Immature natural killer cell (primary cell): ENCODE measurements at places on chromosomes 2 and 18. TPM values are rescaled to one million over a fixed set of nuclear protein-coding genes. Genes with fewer than 3 reads are reported as not detected.
A peak's percentile ranks its signal among the peaks of the same experiment; 100 is the strongest.

DNAJC5G gene
- polyA plus RNA-seq, result not detected

EGR4 gene
- polyA plus RNA-seq, result not detected

EPB41L3 gene
- polyA plus RNA-seq, result 0.63 TPM

MARCHF4 gene
- not detected for polyA plus RNA-seq

DPP4 gene
- polyA plus RNA-seq, result 2.5 TPM

FBXO15 gene
- polyA plus RNA-seq, result 2.0 TPM

RNF152 gene
- not detected for polyA plus RNA-seq

EFHD1 gene
- polyA plus RNA-seq, result 0.71 TPM

RESP18 gene
- polyA plus RNA-seq, result not detected

DNA sequence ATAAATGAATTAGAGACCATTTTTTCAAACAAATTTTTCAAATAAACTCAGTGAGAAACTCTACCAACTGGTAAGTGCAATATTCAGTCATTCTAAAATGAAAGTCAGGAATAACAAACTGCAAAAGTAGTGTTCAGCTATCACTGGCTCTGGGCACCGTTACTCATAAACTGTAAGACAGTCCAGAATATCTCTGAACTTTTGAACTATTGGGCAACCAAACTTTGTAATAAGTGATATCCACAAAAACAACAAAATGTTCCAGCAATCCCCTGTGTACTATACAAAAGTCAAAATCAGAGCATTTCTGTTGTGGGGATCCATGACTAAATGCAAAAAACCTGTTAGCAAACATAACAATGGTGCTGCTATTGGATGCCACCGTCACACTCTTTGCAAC is 56.3 kb downstream of the SLC25A12 start:
- no peak overlapping the region for H3K27ac ChIP-seq
- H3K4me1 ChIP-seq, result no peaks in the 10 kb centered on the region
- peaks cover 69% of the 10 kb centered on the region for H3K36me3 ChIP-seq
- no peak for DNase-seq
- H3K27me3 ChIP-seq, result no peaks in the 10 kb centered on the region

- peaks cover 8% of the 10 kb centered on the region for H3K27me3 ChIP-seq
- H3K4me3 ChIP-seq, result no peak overlapping the region
- H3K4me1 ChIP-seq, result no peaks in the 10 kb centered on the region
- H3K27ac ChIP-seq, result no peak overlapping the region
- H3K36me3 ChIP-seq, result no peaks in the 10 kb centered on the region
Measured at GRCh38 chr2:74947703-74948102, 10.7 kb upstream of the POLE4 start.

DNA sequence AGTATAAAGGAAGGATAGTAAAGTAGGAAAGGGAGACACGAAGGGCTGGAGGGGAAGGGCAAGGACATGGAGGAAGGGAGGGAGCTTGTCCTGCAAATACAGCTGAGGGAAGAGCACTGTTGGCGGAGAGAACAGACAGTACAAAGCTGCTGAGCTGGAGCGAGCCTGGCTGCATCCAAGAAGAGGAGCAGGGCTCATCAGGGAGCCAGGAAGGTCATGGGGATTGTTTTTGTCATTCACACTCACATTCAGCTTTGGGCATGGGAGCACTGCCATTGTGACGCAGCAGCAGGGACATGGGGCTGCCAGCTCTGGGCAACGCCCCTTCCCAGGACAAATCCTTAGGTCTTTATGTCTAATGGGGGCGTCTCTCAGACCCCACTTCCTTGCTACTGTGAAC is 125.1 kb downstream of the COPS8 start:
- H3K4me1 ChIP-seq, result no peaks in the 10 kb centered on the region
- H3K27ac ChIP-seq, result no peak overlapping the region
- H3K27me3 ChIP-seq, result no peaks in the 10 kb centered on the region
- DNase-seq, result no peak
- H3K36me3 ChIP-seq, result no peaks in the 10 kb centered on the region
- no peak overlapping the region for H3K4me3 ChIP-seq

GRCh38 chr2:44715671-44716081 is 225.8 kb upstream of the SIX3 start:
- H3K27ac ChIP-seq, result no peak overlapping the region
- no peaks in the 10 kb centered on the region for H3K27me3 ChIP-seq
- peaks cover 7% of the 10 kb centered on the region for H3K36me3 ChIP-seq
- H3K4me3 ChIP-seq, result no peak overlapping the region
- no peak for DNase-seq

- H3K4me1 ChIP-seq, result peaks cover 15% of the 10 kb centered on the region
- peak; percentile 10 for DNase-seq
- no peak overlapping the region for H3K27ac ChIP-seq
- H3K4me3 ChIP-seq, result peak overlapping the region; percentile 57
Measured at GRCh38 chr18:49691177-49691608, 122.1 kb downstream of the ACAA2 start.

DNA sequence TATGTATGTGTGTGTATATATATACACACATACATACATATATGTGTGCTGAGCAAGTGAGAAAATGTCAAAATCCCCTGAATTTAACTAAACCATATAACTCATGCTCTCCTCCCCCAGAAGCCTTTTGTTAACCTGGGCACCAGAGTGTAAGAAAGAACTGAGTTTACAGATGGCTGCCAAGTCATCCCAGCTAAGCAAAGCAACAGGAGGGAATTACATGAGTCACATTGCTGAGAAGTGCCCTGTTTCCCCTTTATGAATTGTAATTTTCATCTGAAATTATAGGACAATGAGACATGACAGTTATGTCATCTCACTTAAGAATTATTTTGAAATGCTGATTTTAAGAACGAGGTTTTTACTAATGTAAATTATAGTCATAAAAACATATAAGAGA is 29.9 kb downstream of the SCN7A start:
- no peak overlapping the region for H3K4me3 ChIP-seq
- no peaks in the 10 kb centered on the region for H3K27me3 ChIP-seq
- DNase-seq, result no peak

DNA sequence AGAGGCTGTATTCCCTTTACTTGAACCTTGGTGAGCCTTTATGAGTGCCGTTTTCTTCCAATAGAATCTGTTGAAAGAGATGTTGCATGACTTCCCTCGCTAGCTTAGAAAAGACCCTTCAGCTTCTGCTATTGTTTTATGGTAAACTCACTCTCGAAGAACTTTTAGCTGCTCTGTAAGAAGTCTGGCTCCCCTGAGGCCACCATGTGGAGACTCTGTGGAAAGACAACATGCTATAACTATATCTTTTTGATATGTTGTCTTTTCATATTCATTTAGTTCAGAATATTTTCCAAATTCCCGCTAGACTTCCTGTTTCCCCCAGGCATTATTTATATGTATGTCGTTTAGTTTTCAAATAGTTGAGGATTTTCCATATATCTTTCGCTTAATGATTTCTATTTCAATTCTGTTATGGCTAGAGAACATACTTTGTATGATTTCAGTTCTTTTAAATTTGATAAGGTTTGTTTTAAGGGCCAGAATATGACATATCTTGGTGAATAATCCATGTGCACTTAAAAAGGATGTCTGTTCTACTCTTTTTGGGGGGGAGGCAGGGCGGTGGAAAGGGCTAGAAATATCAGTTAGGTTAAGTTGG is 64.1 kb downstream of the PTPN4 start:
- no peaks in the 10 kb centered on the region for H3K27me3 ChIP-seq
- H3K4me1 ChIP-seq, result peaks cover 82% of the 10 kb centered on the region
- H3K4me3 ChIP-seq, result no peak overlapping the region
- peak; percentile 17 for DNase-seq

DNA sequence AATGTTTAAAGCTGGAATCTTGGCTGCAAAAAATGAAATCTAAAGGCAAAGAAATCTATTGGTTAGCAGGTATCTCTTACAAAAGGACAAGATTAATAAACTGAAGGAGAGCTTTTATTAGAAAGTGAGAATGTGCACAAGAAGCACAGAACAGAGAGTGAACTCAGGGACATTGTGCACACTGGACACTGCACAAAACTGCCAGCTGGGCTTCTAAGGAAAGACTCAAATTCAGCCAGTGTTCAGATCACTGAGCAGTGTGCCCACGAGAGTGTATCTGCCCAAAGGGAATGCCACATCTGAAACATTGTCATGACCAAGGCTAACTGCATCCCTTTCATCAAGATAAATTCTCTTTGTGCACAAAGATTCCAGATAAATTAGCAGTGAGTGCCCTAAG is 129.7 kb upstream of the KCNH7 start:
- H3K36me3 ChIP-seq, result peaks cover 3% of the 10 kb centered on the region
- no peaks in the 10 kb centered on the region for H3K27me3 ChIP-seq
- H3K27ac ChIP-seq, result no peak overlapping the region
- no peak for DNase-seq
- H3K4me1 ChIP-seq, result no peaks in the 10 kb centered on the region

DNA sequence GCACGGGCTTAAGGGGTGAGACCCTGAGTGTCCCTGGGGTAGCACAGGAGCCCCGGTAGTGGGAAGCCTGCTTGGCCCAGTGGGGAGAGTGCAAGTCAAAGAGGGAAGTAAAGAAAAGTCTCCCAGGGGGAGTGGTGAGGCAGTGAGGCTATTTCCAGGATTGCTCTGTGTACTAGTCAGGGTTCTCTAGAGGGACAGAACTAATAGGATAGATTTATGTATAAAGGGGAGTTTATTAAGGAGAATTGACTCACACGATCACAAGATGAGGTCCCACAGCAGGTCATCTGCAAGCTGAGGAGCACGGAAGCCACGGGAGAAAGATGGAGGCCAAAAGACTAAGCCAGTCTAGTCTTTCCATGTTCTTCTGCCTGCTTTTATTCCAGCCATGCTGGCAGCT is 45.5 kb downstream of the CMPK2 start:
- DNase-seq, result no peak
- H3K4me1 ChIP-seq, result no peaks in the 10 kb centered on the region
- no peak overlapping the region for H3K4me3 ChIP-seq
- H3K36me3 ChIP-seq, result no peaks in the 10 kb centered on the region
- no peak overlapping the region for H3K27ac ChIP-seq
- peaks cover 2% of the 10 kb centered on the region for H3K27me3 ChIP-seq

DNA sequence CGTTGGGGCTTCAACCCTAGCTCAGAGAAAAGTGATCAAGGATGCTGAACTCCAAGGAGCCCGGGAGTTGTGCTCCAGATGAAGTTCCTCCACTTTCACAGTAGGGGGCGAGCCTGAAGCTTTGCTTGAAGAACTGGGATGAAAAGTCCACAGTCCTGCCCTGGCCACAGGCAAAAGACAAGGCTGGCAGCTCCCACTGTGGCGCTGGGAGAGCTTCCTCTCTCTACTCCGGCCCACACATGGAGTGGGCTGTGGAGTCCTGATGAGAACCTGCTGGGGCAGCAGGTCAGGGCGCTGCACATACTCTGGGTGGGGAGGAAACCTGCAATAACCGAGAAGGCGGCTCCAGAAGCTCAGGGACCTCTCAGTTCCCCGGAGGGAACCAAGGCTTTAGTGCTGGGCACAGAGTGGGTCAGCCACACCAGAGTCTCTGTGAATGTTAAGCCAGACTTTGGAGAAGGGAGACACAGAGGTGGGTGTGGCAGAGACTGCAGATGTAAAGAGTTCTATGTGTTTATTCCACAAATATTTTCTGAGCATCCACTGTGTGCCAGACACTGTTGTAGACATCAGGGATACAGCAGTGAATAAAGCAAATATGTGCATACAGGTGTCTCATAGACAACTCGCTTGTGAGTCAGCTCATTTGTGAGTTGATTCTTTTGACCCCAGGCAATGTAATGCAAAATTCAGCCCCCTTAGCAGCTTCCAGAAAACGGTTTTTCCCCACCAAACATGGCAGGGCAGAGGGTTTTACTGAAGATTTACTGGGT is 48.0 kb upstream of the MRPL33 start:
- no peak overlapping the region for H3K4me3 ChIP-seq
- H3K27me3 ChIP-seq, result peaks cover 5% of the 10 kb centered on the region
- no peaks in the 10 kb centered on the region for H3K4me1 ChIP-seq
- H3K27ac ChIP-seq, result no peak overlapping the region

GRCh38 chr18:78822949-78823285 is 156.7 kb upstream of the SALL3 start:
- no peaks in the 10 kb centered on the region for H3K36me3 ChIP-seq
- DNase-seq, result no peak
- H3K4me3 ChIP-seq, result no peak overlapping the region
- no peak overlapping the region for H3K27ac ChIP-seq

GRCh38 chr2:196592331-196592910 is 47.1 kb upstream of the CCDC150 start:
- H3K36me3 ChIP-seq, result no peaks in the 10 kb centered on the region
- H3K4me1 ChIP-seq, result peaks cover 6% of the 10 kb centered on the region
- no peak overlapping the region for H3K27ac ChIP-seq
- peaks cover 26% of the 10 kb centered on the region for H3K27me3 ChIP-seq
- no peak for DNase-seq

- no peaks in the 10 kb centered on the region for H3K4me1 ChIP-seq
- no peak overlapping the region for H3K4me3 ChIP-seq
- no peaks in the 10 kb centered on the region for H3K36me3 ChIP-seq
- H3K27me3 ChIP-seq, result peaks cover 2% of the 10 kb centered on the region
- no peak for DNase-seq
Measured at GRCh38 chr18:78865771-78866310, 113.8 kb upstream of the SALL3 start.

DNA sequence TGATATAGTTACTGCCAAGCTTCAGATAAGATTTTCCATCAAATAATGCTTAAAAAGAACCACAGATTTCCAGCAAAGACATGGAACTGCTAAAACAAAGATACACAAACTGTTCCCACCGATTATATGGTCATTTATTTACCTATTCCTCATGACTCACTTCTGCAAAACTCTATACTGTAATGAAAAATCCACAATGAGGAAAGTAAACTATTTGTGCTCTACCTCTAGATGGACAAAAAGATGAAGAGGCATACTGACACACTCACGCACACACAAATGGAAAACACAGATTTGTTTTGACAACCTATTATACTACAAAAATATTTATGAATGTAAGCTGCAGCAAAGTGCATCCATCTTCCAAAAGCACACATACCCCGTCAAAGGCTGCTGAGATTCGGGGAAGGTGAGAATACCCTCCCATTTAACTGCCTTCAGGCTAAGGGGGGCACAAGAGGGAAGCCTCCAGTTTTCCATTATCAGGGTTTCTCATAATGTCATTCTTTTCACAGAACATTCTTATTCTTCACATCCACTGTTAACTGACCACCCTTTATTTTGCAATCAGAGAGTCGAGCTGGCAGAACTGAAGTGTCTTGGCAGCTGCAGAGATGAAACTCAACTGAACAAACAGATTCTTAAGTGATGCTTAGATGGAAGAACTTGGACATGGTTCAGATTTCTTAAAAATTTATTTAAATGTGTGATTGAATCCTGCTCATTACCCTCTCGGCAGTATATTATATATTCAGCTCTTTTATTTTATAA is 115.9 kb upstream of the TANK start:
- H3K27me3 ChIP-seq, result no peaks in the 10 kb centered on the region

GRCh38 chr2:152369176-152369860 is 34.3 kb downstream of the FMNL2 start:
- H3K4me3 ChIP-seq, result no peak overlapping the region
- no peak overlapping the region for H3K27ac ChIP-seq
- no peaks in the 10 kb centered on the region for H3K4me1 ChIP-seq
- DNase-seq, result no peak

DNA sequence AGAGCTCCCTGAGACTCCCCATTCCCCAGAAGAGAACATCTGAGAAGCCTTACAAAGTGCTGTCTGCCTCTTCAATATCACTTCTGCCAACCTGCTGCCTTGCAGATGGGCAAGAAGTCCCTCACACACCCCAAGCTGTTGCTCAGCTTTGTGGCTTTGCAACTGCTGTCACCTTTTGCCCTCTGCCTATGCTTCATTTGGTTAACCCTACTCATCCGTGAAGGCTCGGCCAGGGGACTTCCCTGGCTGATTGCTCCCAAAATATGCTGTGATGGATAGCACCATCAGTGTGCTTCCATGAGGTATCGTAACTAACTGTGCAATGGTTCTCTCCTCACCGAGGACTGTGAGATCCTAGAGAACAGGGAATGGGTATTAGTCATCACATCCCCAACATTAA is 88.9 kb upstream of the CYP1B1 start:
- H3K27ac ChIP-seq, result no peak overlapping the region
- no peak for DNase-seq
- no peak overlapping the region for H3K4me3 ChIP-seq
- no peaks in the 10 kb centered on the region for H3K36me3 ChIP-seq
- peaks cover 5% of the 10 kb centered on the region for H3K27me3 ChIP-seq
